CD4-positive, alpha-beta T cell treated with Interleukin-17A for 4 hours (primary cell): ENCODE measurements at places on chromosomes 6 and 20.

- no peak for DNase-seq
Measured at GRCh38 chr6:149923327-149923986, 536 bp upstream of the RAET1G start.

DNA sequence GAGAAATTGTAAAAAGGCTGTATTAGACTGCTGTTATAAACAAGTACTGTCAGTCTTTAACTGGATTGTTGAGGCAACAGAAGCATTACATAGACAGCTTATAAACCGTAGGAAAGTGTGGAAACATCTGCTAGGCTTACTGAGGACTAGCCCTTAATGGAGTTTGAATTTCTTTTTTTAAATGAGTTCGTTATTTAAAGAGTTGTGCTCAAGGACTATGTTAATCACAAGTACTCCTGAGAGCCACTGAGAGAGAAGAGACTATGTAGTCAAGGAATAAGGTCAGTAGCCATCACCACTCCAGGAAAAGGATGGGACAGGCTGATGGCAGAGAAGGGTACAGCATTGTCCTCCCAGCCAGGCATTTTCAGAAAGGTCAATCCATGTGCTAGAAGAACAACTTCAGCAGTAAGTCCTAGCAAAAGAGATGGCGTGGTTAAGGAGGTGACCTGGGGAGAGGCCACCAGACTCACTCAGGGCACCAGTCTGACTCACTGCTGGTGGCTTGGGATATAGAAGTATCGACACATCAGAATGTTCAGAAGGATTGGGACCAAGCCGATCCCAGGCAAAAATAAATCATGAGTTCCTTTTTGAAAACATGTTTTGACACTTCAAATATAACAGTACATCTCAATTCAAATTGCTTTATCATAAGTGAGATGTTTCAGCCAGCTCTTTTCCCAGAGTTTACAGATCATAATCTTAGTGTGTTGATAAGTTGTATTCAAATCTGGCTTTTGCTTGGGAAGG is 6.4 kb downstream of the RPS12 start:
- no peak for DNase-seq

DNA sequence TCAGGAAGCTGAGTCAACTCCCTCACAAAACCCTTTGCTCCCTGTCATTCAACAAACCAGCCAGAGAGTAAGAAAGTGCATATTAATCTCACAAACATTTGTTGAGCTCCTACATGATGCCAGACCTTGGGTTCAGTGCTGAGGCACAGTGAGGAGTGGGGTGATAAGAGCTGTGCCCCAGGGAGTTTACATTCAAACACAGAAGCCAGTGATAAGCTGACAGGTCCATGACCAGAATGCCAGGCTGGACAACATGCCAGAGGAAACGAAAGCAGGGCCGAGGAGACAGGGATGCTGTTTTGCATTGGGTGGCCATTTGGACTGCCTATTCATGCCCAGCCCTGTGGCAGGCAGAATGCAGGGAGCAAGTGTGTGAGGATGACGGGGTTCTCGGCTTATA is 76.7 kb downstream of the LRFN2 start:
- DNase-seq: no peak

- DNase-seq: no peak
Measured at GRCh38 chr20:14712302-14712739, 374.9 kb upstream of the FLRT3 start.

DNA sequence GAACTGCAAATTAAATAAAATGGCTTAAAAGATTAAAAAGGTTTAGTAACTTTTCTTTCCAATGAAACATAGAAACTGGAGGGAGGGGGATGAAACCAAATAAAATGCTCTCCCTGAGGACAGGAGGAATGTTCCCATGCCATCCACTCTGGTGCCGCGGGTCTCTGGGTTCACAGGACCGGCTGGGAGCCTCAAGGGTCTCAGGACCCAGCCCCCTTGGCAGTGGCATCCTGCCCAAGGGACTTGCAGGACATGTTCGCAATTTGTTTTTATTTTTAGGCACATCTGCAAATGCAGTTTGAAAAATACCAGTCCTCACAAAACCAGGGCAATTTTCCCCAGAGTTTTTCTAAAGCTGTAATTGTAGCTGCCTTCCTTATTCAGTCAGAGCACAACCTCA is 7.5 kb downstream of the BEND3 start:
- DNase-seq: no peak

- no peak for DNase-seq
Measured at GRCh38 chr6:157592541-157592940, 211.6 kb downstream of the ZDHHC14 start.

- no peak for DNase-seq
Measured at GRCh38 chr6:133248241-133249001, 7.3 kb downstream of the EYA4 start.

GRCh38 chr6:140052736-140053729 is 678.6 kb upstream of the CITED2 start:
- DNase-seq: no peak

DNA sequence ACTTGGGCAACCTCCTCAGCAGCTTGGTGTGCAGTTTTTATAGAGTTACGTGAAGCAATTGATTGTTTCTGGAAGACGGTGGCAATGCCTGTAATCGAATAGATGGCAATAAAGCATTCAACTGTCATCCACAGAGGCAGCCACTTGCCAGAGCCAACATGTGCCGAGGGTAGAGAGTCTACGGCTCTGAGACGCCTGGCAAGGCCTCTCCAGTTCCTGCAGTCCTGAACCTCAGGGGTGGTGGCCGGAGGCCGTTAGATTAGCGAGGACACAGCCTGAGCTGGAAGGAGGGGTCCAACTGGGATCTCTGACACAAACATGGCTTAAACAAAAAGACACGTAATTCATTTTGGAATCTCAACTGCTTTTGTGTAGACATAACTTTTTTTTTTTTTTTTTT is 775 bp upstream of the TTLL2 start:
- DNase-seq: no peak

- DNase-seq: peak; percentile 17
Measured at GRCh38 chr6:156662025-156662445, 115.1 kb upstream of the ARID1B start.

- peak; percentile 14 for DNase-seq
Measured at GRCh38 chr6:125310994-125311649, 9.4 kb upstream of the HDDC2 start.

GRCh38 chr6:166313255-166314070 is 5.3 kb upstream of the PRR18 start:
- peak; percentile 79 for DNase-seq

DNA sequence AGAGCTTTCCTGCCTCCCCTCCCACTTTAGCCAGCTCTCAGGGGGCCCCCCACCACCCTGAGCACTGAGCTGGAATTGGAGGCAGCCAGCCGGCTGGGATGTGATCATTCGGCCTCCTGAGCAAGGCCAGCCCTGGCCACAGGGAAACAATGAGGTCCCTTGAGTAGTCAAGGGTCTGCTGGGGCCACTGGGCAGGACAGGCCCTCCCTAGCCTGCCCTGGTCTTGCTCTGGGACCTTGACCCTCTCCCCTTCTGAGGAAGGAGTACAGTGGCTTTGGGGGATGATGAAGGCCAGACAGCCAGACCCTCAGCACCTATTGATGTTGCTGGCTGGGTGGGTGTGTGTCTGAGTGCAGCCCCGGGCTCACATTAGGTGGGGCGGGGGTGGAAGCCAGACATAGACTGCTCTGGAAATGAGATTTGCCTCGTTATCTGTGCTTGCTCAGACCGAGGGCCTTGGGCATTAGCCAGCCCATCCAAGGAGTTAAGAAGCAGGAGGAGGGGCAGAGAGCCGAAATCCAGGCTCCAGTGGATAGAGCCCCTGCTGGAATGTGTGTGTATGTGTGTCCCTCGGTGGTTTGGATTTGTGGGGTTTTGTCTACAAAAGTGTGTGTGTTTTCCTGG is 21.3 kb downstream of the CD40 start:
- DNase-seq: no peak

- no peak for DNase-seq
Measured at GRCh38 chr20:48574383-48574782, 253.4 kb downstream of the PREX1 start.

GRCh38 chr6:170093276-170093657 is 197.6 kb downstream of the DLL1 start:
- DNase-seq: no peak

- DNase-seq: no peak
Measured at GRCh38 chr6:15503346-15503680, 159.5 kb downstream of the DTNBP1 start.

GRCh38 chr6:36706339-36706738 is 8.7 kb downstream of the RAB44 start:
- no peak for DNase-seq

DNA sequence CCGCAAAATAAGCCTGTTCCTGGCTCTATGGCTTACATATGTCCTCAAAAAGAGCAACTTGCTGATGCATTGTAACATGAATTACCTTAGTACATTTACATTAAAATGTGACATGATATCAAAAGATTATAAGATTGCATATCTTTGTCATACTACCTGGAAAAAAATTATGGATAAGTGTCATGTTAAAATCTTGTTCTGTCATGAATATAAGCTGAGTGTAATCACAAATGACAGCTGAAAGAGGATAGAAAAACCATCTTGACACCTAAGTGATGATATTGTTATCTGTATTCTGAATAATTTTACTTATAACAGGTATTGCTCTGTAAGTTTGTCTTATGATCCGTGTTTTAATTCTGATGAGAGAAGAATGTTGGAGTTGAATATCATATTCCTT is 503.0 kb upstream of the RNF217 start:
- no peak for DNase-seq

GRCh38 chr6:110063594-110064263 is 85.6 kb downstream of the GPR6 start:
- DNase-seq: no peak

DNA sequence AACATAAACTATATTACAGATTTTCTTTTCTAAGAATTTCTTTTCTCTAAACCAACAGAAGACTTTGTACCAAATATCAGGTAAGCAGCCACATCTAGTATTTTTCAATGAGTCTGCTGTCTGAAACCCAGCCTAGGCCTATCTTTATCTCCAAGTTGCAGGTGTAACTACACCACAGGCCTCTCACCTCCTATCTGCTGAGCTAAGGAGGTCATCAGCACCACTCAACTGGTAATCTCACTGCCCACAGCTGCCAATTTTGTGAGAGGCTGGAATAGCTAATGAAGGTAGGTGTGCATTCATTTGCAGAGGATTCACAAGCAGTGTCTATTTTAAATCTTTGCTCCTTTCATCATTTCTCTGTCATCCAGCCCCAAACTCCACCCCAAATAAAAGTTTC is 584.8 kb downstream of the HDGFL1 start:
- DNase-seq: no peak

DNA sequence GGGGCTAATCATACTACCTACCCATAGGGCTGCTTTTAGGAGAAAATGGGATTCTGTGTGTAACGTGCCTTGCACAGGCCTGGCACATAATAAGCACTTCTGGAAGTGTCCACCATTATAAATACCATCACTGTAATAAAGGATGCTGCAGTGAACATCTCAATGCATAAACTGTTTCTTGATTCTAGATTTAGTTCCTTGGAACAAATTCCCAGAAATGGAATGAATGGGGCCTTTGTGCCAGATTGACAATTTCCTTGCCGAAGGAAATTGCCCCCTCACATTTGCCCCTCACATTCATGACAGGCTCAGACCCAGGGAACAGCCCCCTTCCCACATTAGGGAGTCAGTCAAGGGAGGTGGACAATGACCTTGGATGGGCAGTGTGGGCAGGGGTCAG is 29.2 kb downstream of the BPIFB4 start:
- DNase-seq: no peak

GRCh38 chr6:136235233-136235564 is 14.9 kb downstream of the MTFR2 start:
- no peak for DNase-seq

GRCh38 chr20:22590662-22591061 is 6.3 kb upstream of the FOXA2 start:
- DNase-seq: no peak

GRCh38 chr6:149234051-149234962 is 83.2 kb upstream of the TAB2 start:
- DNase-seq: peak; percentile 51

- peak; percentile 24 for DNase-seq
Measured at GRCh38 chr6:14354919-14355572, 237.5 kb downstream of the CD83 start.

- no peak for DNase-seq
Measured at GRCh38 chr20:46488451-46488850, 24.9 kb downstream of the ZNF334 start.

GRCh38 chr6:21348146-21348503 is 245.4 kb upstream of the SOX4 start:
- no peak for DNase-seq

DNA sequence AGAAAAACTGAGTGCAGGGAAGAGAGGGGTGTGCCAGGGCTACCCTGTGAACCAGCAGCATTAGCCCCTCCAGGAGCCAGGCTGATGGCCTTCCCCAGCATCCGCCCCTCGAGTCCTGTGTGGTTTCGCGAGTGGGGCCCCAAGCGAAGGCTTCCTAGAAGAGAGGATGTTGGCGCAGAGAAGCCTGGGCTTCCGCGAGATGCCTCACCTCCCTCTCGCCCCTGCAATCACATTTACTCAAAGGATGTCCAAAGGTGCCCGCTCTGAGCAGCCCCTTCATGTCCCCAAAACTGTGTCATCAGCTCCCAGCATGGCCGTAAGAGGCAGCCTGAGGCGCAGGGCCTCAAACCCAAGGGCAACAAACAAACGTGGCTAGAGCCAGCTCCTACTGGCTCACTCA is 111.7 kb downstream of the PREX1 start:
- DNase-seq: peak; percentile 63

DNA sequence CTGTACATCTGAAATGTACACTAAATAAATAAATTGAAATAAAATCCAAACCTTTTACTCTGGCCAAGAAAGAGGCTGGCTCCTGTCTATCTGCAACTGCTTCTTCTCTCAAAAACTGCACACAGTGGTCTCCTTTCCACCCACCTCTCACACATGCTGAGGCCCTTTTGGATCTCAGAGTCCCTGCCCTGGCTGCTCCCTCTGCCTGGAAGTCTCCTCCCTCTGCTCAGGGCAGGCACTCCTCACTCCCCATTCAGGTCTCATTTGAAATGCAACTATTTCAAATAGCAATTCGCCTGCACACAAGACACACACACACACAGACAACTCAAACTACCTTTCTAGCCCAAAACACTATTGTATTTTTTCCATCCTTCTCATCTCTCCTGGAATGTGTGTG is 348.8 kb downstream of the PKHD1 start:
- no peak for DNase-seq

GRCh38 chr6:76166297-76166696 is 93.8 kb upstream of the IMPG1 start:
- DNase-seq: no peak

GRCh38 chr20:55760586-55760985 is 244.7 kb downstream of the CBLN4 start:
- no peak for DNase-seq

DNA sequence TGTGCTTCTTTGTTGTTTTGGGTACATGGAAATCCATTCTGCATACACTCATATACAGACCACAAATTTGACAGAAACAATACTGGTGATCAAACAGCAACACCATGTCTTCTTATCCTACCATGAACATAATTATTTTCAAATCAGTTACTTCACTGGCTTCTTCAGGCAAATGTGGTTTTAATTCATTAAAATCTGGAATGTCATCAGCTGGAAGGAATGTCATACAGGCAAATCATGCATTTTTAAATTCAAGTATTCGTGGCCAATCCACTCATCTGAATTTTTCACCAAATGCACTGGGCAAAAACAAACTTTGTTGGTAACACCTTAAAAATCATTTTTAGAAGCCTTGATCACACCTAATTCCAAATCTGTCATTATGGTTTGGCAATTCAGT is 59.3 kb downstream of the KIF6 start:
- no peak for DNase-seq

GRCh38 chr20:18684775-18685174 is 96.9 kb downstream of the DTD1 start:
- no peak for DNase-seq

GRCh38 chr6:20569000-20569610 is 34.8 kb downstream of the CDKAL1 start:
- DNase-seq: no peak
